ENCODE measurements at places on chromosomes 12 and 14.

DNA sequence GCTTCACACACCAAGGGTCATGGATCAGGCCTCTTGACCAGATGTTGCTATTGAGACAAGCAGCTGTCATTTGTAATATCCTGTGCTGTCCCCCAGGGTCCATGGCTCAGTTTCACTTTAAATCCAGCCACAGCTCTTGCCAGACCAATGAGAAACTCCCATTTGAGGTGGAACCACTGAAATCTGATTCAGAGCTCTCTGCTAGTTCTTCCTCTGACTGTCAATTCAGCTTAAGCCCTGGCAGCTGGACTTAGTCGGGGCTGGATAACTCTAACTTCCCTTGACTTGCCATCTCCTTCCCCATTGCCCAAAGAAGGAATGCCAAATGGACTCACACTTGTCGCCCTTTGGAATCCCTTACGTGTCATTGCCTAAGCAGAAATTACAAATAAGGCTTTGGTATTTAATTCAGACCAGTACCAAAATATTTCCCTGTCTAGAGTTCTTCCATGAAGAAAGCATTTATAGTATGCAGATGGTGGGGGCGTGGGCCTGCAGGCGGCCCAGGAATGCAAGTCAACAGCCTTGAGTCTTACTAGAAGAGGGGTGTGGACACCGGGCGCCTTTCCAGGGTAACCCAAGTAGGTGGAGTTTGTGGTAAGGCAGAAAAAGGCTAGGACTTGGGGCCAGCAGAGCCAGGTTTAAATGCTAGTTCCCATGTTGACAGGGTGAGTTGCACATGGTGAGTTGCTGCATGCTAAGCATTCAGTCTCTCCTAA is 96.9 kb upstream of the TMPO start:
- DNase-seq: no peak

- no peak for DNase-seq
These were observed 282.5 kb upstream of the NOS1 start for GRCh38 chr12:117643971-117644370.

GRCh38 chr12:46181465-46181864 is 87.4 kb downstream of the SLC38A1 start:
- no peak for DNase-seq

DNA sequence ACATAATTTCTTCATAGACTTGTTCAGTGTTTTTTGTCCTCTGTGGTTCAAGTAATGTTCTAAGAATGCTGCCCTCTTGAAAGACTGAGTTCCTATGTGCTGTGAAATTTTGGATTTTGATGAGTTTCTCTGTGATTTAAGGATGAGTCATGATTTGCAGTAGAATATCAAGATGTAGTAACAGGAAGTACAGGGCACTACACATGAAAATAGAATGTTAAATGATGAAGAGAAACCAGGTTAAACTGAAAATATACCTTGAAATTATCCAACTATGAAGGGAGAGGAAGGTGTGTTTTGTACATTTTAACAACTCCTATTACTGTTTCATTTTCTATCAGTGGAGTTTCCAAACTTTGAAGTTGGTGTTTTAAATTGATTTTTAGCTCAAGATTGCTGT is 4.8 kb downstream of the ELK3 start:
- DNase-seq: no peak

GRCh38 chr12:9991876-9992275 is 7.0 kb downstream of the CLEC1B start:
- no peak for DNase-seq

Measured in stimulated activated CD4-positive, alpha-beta T cell treated with anti-CD3 and anti-CD28 coated beads, TNF-alpha, amount 100 ng/mL, for 48 hours (primary cell).